ENCODE measurements at places on chromosomes 3 and 15.

DNA sequence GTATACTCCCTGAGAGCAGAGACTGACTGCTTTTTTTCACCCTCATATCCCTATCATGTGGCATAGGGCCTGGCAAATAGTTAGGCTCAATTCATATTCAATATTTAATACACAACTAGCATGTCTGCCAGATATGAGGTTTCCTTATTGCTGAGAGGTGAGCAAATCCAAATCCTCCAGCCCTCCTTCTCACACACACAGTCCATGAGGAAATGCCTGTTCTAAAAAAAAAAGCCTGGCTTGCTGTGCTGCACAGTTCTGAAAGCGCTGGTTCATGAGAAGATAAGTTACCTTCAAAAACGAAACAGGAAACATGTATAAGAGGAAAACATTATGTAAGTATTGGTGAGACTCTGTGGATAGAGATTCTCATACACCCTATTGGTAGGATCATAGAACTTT, 15.5 kb upstream of the ACAP2 start:
- DNase-seq: peak; percentile 43

- no peak for DNase-seq
Measured at GRCh38 chr3:73784686-73785392, 160.1 kb upstream of the PDZRN3 start.

- no peak for DNase-seq
Measured at GRCh38 chr3:88231207-88231606, 81.4 kb downstream of the C3orf38 start.

DNA sequence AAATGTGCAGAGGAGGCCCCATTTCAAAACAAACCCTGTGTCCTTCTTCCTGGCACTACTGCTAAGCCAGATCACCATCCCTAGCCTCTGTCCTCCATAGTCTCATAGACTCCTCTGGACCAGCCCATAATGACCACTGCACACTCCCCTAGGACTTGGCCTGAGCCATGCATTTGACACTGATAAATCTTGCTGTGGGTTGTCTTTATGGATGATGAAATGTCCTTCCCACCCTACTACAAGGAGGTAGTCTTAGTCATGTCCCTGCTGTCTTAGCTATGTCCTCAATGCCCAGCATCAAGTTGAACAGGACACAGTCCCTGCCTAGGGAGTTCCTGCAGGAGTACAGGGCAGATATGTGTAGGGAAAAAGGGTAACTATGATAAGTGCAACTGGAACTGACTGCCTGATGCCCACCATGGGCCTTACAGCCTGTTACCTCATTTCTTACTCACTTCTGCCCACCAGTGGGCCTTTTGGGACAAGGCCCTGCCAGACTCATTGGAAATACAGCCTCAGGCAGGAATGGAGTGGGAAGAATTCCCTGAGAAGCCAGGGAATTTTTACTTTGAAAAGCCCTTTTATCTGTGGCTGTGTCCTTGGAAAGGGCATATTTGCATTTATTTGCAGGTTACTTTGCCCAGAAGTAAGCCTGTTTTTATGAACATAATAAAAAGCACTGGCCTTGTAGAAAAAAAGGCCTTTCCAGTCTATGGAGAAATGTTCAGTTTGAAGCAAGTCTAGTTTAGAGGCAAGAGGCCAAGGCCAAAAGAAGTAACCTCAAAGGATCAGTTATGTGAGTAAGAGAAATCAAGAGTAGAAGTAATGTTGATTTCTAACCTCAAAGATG, 199.6 kb upstream of the EIF1B start:
- no peak for DNase-seq

DNA sequence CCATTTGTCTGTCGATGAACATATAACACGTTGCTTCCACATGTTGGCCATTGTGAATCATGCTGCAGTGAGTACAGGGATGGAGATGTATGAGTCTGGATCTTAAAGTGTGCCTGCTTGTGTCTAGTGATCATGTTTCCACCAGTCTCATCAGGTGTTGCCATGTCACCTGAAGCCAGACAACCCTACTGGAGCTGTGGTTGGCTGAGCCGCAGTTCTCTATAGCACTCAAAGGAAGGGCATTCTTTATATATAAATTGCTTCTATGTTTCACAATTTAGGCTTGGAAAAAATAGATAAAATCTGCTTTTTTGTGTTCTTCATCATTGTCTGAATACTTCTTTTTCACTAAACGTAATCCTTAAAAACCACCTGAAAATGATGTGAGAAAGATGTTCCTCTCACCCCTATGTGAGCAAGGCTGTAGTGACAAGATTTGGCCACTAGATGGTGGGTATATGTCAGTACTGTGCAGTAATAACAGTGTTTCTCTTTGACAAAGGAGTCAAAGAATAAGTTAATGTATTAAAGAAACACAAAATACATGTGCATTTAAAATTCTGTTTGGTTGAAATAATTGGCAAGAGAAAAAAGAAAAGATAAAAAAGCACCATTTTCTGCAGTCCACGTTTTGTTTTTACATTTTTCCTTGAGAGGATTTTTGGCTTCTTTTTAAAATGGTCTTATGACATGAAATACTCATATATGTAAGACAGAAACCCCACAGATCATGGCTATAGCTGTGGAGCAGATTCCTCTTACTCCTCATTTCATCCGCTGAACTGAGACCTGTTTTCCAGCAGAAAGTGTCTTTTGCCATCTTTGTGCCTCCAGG, 394.5 kb upstream of the DPPA4 start:
- DNase-seq: peak; percentile 63

GRCh38 chr3:134378818-134379217, 4.6 kb upstream of the AMOTL2 start:
- DNase-seq: no peak

GRCh38 chr3:52028572-52028971, 27.8 kb downstream of the DUSP7 start:
- no peak for DNase-seq

DNA sequence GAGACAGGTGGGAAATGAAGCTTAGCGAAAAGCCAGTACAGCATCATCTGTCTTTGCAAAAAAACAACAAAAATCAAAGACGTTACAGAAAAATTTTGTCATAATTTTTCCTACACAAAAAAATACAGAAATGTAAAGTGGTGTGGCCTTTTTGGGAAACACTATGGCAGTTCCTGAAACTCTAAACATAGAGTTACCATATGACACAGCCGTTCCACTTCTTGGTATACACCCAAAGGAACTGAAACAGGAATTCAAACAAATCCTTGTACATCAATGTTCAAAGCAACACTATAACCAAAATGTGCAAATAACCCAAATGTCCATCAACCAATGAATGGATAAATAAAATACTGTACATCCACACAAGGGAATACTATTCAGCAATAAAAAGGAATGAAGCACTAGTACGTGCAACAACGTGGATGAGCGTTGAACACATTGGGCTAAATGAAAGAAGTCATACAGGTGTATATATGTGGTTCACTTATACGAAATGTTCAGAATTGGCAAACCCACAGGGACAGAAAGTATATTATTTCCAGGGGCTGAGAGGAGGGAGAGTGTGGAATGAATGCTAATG, 46.8 kb downstream of the GLB1 start:
- DNase-seq: no peak

DNA sequence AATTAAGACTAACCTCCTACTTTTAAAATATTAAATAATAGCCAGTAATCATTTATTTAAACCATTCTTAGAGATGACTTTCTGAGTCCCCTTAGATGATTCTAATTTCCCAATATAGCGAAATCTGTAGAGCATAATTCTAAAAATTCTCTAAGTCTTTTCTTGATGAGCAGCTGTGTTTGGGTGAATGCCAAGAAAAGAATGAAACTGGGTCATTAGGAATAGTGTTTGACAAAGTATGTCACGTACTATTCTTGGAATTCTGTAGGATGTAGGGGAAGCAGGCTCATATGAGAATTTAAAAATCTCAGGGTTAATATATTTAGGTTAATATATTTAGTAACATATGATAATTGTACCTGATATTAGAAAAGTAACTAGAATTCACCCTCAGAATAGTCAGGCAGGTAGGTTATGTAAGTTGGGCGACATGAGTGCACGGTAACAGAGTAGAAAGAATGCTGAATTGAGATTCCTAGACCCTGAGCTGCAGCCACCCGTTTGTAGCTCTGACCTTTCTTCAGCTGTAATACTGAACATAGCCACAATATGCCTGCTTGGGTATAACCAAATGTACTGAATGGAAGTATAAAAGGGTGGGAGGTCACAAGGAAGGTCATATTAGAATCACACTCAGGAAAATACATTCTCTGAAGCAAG, 524.3 kb downstream of the UNC13C start:
- DNase-seq: no peak

- no peak for DNase-seq
Measured at GRCh38 chr3:129295286-129295685, 16.6 kb downstream of the HMCES start.

- no peak for DNase-seq
Measured at GRCh38 chr3:14846226-14846880, 27.6 kb downstream of the FGD5 start.

GRCh38 chr15:69669446-69669845, 216.8 kb downstream of the RPLP1 start:
- DNase-seq: no peak

- DNase-seq: no peak
Measured at GRCh38 chr15:27902680-27903385, 196.3 kb downstream of the OCA2 start.

DNA sequence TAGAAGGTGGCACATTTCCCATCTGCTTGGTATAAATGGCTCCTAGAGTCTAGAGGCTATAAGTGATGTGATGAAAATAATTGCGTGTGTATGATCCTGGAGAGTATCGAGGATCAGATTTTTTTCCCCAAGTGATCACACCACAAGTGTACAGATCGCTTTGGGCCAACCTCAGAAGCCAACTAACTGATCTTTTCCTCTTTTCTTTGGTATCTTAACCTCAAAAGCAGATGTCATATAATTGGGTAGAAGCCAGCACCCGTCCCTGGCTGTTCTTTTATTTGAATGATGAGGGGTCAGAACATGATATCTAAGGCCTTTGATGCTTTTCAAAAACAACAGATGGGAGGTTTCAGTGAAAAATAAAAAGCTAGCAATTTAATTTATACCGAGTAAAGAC, 3.3 kb downstream of the P2RY14 start:
- no peak for DNase-seq

GRCh38 chr3:176951586-176952292, 245.5 kb downstream of the TBL1XR1 start:
- no peak for DNase-seq

GRCh38 chr15:42826251-42826890, 89.4 kb upstream of the CDAN1 start:
- no peak for DNase-seq

- DNase-seq: no peak
Measured at GRCh38 chr3:142003291-142003690, 126.8 kb downstream of the ATP1B3 start.

DNA sequence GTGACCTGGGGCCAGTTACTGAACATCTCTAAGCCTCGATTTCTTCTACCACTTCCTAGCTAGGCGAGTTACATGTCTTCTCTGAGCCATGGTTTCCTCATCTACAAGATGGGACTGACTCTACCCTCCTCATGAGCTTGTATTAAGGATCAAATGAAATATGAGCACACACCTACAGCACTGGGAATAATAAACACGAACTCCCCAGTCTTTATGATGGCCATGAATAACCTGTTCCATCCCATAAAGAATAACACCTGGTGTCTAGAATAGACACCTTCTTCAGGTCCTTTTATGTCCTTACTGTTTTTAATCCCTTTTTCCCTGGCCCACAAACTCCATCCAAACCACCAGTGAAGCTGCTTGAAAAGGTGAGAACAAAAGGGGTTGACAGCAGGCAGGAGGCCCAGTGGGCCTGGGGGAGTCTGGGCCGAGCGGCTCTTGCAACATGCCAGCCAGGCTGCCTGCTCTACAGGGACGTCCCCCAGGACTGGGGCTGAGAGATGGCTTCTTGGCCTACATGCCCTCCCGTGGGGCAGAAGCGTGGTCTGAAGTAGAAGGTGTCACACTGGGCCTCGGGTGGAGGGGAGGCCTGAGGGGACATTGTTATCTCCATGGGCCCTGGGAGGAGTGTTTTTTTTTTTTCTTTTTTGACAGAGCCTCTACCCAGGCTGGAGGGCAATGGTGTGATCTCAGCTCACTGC, 178.2 kb downstream of the RAB11A start:
- DNase-seq: no peak

- peak; percentile 12 for DNase-seq
Measured at GRCh38 chr3:44478055-44478468, 592 bp upstream of the ZNF445 start.

GRCh38 chr3:47163169-47164006, 525 bp downstream of the SETD2 start:
- DNase-seq: peak; percentile 38

DNA sequence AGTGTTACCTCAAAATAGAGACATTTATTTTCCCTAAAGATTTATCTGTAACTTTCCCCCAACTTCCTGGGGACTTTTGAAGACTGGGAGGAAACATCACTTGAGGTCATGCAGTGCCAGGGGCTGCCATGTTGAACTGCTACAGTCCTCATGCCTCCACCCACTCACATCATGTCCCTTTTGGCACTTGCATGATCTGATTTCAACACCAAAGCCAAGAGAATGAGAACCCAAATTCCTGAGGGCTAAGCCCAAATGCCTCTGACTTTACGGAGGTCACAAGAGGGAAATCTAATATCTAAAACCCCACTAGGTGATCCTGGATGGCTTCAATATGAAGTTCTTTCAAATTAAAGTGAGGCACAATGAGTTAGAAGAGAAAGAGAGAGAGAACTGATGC, 213.1 kb downstream of the NTRK3 start:
- DNase-seq: no peak

- DNase-seq: peak; percentile 75
Measured at GRCh38 chr3:3589715-3590130, 209.5 kb upstream of the LRRN1 start.

GRCh38 chr15:83697716-83698115, 43.8 kb downstream of the ADAMTSL3 start:
- DNase-seq: no peak

GRCh38 chr3:31421314-31422048, 111.2 kb upstream of the STT3B start:
- DNase-seq: no peak

GRCh38 chr3:53519065-53519709, 24.8 kb downstream of the CACNA1D start:
- no peak for DNase-seq

DNA sequence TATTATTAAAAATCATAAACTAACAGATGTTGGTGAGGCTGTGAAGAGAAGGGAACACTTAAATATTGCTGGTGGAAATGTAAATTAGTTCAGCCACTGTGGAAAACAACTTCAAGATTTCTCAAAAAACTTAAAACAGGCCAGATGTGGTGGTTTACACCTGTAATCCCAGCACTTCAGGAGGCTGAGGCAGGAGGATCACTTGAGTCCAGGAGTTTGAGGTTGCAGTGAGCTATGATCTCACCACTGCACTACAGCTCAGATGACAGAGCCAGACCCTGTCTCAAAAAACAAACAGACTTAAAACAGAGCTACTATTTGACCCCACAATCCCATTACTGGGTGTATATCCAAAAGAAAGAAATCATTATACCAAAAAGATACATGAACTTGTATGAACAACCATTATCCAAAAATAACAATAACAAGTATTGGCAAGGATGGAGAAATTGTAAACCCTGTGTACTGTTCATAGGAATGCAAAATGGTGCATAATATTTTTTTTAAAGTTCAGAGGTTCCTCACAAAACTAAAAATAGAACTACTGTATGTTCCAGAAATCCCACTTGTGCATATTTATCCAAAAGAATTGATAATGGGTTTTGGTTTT, 25.5 kb downstream of the ZNF148 start:
- no peak for DNase-seq

Measured in Jurkat, Clone E6-1 (cell line).